RPMI7951 (cell line): ENCODE measurements at places on chromosomes 2 and 18. TPM values are rescaled to one million over a fixed set of nuclear protein-coding genes. Genes with fewer than 3 reads are reported as not detected.

- DNase-seq: no peak
Measured at GRCh38 chr2:10894264-10894935, 17.3 kb upstream of the KCNF1 start.

The LHCGR gene
- total RNA-seq: not detected in 2 replicates

- no peak for DNase-seq
Measured at GRCh38 chr18:32324181-32324580, 134.3 kb downstream of the MEP1B start.

DNA sequence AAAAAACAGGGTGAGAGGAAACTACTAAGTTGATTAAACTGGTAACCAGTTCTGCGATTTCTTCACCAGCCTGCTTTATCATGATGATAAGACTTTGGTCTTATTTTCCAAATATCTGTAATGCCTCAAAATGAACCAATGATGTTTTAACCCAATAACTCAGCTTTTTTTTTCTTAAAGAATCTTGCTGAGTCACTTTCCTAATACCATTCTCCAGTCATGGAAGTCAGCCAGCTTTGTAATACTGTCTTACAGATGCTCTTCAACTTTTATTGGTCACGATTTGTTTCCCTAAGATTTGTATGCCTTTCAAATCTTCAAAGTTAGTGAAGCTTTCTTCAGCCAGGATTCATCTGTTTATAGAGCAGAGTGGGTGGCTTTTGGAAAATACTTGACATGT, 47.7 kb upstream of the SMIM21 start:
- peak; percentile 83 for DNase-seq

The WDR35 gene
- 12.9 and 14.4 TPM in 2 replicates for total RNA-seq

DNA sequence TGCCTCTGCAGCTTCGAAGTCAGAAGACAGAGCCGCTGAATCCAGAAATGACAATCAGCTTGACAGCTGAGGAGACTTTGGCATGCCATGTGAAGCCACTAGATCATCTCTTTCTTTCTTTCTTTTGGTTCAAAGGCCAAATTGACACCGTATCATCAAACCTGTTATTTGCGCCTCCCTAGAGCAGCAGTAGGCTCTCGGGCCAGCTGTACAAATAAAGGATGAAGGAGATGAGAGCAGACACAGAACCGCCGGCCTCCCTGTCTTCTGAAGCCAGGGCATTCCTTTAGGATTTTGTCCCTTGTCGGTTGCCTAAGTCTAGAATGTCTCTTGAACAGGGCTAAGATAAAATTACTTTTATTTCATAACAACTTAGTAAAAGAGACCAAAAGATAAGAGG, 36.8 kb downstream of the COL4A4 start:
- DNase-seq: no peak

DNA sequence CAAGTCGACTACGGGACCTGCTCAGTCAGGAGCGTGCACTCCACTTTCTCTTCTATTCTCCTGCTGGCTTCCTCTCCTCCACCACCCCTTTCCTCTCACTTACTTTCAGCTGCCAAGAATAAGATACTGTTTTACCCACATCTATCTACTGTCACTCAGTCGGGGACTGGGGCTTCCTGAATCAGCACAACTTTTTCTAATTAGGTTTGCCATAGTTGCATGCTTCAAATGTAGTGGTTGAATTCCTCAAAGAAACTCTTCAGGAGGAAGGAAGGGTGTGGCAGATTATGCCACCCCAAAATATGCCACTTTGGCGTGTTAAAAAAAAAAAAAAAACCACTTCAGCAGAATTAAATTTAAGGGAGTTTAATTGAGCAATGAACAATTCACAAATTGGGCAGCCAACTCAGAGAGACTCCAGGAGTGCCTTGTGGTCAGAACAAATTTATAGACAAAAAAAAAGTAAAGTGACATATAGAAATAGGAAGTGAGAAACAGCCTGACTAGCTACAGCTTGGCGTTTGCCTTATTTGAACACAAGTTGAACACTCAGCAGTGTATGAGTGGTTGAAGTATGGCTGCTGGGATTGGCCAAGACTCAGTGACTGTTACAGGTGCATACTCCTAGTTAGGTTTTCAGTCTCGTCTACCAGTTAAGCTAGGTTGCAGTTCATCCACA, 32.5 kb upstream of the RMDN2 start:
- DNase-seq: no peak

The AMER3 gene
- not detected in 2 replicates for total RNA-seq

- DNase-seq: no peak
Measured at GRCh38 chr18:79397830-79398761, 2.4 kb downstream of the NFATC1 start.

- no peak for DNase-seq
Measured at GRCh38 chr2:218812096-218812815, 19.3 kb downstream of the PRKAG3 start.

GRCh38 chr18:27605107-27605834, 420.2 kb upstream of the CHST9 start:
- DNase-seq: peak; percentile 54

DNA sequence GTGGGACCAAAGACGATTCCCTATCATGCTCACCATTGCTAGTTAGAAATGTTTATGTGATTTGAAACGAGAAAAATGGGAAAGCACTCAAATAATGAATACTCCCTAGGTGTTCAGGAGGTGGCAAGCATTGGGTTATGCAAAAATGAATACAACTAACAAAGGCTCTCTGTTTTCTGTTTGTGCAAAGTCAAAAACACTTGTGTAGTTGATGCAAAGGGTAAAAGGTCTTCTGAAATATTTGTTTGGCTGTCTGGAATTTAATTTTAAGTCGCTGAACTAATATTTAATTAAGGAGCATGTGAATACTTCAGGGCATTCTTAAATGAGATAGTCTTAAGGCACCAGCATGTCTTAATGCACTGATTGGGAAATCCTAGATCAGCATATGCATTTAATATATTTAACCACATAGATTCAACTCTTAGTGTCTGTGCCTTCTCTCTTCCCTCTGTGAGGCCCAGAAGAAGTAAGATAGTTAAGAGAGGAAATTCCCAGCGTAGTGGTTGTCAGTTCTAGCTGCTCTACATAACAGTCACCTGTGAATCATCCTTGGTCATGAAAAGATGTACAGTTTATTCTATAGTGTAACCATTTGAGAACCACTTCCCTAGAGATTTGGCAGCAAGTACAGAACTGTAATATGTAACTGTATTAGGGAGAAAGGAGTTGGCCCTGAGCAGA, 111.9 kb downstream of the EPC2 start:
- peak; percentile 41 for DNase-seq

- no peak for DNase-seq
Measured at GRCh38 chr2:126901459-126901858, 2.8 kb downstream of the TEX51 start.

The ATOH8 gene
- 7.2 and 7.3 TPM in 2 replicates for total RNA-seq

- DNase-seq: no peak
Measured at GRCh38 chr2:60490848-60491247, 62.6 kb downstream of the BCL11A start.

- no peak for DNase-seq
Measured at GRCh38 chr2:134482766-134483340, 229.0 kb downstream of the MGAT5 start.

The RGPD8 gene
- total RNA-seq: 3.4 and 3.7 TPM in 2 replicates

GRCh38 chr2:118279005-118279404, 190.7 kb downstream of the INSIG2 start:
- DNase-seq: no peak

The ANXA4 gene
- total RNA-seq: 43.9 and 63.6 TPM in 2 replicates

The DNAJC27 gene
- total RNA-seq: 4.2 and 5.6 TPM in 2 replicates

DNA sequence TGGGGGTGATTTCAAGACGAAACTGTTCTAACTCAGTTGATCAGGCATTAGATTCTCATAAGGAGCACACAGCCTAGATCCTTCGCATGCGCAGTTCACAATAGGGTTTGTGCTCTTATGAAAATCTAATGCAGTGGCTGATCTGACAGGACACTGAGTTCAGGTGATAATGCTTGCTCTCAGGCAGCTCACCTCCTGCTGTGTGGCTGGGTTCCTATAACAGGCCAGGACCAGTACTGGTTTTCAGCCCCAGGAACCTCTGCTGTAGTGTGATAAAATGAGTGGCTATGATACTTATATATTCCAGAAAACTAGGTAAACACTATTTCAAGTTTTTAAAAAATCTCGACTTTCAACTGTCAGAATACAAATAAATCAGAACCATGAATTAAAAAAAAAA, 271.4 kb downstream of the GALNT13 start:
- no peak for DNase-seq

The RGPD4 gene
- not detected in 2 replicates for total RNA-seq

GRCh38 chr2:218019411-218020060, 16.7 kb upstream of the TNS1 start:
- no peak for DNase-seq

- DNase-seq: no peak
Measured at GRCh38 chr2:37295469-37296073, 29.1 kb downstream of the PRKD3 start.

The RAB6D gene
- total RNA-seq: not detected in 2 replicates

The UGT1A9 gene
- not detected in 2 replicates for total RNA-seq

DNA sequence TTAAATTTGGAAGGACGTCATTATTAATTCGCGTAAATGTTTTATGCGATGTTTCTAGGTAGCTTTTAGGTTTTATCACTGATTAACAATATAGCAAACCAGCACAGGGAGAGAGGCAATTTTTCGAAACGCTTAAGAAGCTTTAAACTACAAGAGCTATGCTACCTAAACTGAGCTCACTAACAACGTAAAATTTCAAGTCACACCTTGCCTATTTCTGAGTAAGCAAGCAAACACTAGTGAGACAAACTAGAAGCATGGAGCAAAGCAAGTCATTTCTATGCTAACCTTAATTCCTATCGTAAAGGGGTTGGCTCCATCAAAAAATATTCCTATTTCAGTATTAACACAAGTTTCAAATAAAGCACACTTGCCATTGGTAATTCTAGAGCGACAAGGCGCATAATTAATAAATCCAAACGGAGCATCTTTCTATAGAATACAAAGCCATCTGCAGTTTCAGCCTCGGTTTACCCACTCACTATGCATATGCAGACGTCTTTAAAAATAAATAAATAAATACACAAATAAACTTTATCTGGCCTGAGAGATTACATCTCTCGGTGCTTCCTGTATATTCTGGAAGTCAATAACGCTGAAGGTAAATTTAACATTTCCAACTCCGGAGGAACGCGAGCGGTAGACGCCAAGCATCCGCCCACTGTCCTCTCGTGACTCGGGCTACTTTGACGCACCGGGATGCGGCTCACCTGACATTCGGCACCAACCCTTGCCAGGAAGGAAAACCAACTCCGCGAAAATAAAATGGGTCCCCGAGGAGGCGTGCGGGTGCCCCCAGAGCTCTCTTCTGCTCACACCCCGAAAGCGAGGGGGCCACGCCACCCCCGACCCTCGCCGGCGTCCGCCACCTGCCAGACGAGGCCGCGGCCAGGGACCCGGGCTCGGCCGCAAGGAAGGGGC, 947 bp downstream of the ITSN2 start:
- no peak for DNase-seq

DNA sequence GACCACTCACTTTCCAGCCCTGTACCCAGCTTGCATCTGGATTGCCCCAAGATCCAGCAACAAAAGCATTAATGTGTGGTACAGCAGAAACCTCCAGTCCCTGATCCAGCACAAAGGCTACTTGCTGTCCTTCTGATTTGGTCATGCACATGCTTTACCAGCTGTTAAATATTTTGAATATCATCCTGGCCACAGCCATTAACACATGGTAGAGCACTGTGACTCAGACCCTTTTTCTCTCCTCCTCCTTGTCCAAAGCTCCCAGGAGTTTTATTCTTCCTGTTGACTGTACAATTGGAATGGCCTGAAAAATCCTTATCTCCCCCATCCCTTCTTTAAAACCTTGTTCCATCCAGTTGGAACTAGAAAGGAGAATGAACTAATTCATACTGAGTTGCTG, 419.7 kb upstream of the TNP1 start:
- DNase-seq: peak; percentile 96

The TPO gene
- not detected in 2 replicates for total RNA-seq

The FSHR gene
- not detected in 2 replicates for total RNA-seq

The IL36RN gene
- not detected in 2 replicates for total RNA-seq

- DNase-seq: peak; percentile 10
Measured at GRCh38 chr2:132813422-132813821, 143.4 kb upstream of the LYPD1 start.

GRCh38 chr18:50042611-50043010, 152.3 kb downstream of the MYO5B start:
- no peak for DNase-seq

The CPS1 gene
- total RNA-seq: 46.0 and 49.3 TPM in 2 replicates

DNA sequence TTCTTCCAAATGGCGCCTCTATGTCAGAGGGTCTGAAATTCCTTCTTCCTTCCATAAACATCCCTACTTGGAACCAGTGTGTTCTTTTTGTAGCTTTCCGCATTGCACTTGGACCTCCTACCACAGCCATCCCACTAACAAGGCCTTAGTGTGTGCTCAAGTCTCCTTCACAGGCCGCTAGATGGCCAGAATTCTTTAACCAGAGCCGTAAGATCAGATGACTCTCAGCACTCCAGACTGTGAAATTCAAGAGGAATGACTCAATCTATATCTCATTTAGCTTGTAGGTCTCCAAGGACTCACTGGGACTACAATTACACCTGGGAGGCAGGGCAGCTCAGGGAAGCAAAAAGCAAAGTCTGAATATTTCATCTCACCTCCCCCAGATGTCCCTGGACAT, 298.9 kb downstream of the EIPR1 start:
- peak; percentile 4 for DNase-seq

GRCh38 chr2:25903216-25903776, 25.0 kb upstream of the ASXL2 start:
- peak; percentile 10 for DNase-seq

The SETBP1 gene
- total RNA-seq: 5.1 and 5.5 TPM in 2 replicates

GRCh38 chr18:61400016-61400635, 66.9 kb downstream of the CDH20 start:
- no peak for DNase-seq

DNA sequence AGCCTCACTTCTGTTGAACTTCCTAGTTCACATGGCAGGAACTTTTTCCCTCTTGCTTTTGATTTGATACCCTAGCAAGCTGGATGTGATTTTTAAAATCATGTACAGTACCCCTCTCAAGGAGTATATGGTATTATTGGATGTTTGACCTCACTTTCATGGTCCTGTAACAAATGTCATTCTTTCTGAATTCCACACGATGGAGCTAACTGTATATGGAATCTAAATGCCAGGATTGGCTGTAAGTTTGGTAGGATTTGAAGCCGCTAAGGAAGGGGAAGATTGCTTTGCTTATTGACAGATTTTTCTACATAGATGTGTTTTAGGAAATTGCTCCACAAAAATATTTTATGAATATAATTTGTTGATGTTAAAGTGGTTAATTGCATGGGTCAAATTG, 18.3 kb downstream of the MAIP1 start:
- DNase-seq: peak; percentile 47

DNA sequence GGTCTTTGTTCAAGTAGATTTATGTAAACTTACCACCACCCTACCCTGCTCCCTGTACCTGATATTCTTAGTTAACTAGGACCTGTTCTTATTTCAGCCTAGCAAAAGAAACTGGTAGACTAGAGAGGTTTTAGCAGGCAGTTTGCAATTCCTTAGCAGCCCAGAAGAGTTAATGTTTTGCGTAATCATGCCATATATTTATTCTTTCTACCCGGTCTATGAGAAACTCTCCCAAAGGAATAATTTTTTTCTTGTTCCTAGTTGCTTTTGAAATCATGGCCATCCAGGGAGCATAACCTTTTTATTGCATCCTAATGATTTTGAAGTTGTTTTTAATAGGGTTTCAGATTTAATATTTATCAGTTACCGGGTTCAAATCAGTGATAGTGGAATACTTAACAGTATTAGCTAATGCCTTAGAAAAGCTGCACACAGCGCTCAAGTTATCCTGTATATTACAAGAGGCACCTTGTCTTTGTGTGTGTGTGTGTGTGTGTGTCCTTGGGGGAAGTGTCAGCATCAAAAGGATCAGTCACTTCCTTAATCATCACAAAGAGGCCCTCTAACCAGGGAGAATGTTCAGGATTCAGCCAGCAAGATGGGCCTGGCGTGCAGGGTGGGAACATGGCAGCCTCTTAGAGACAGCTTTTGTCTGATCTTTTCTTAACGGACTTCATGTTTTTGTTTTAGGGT, 52.9 kb downstream of the CABLES1 start:
- DNase-seq: no peak

The ACKR3 gene
- 14.2 and 24.0 TPM in 2 replicates for total RNA-seq
